ENCODE measurements at places on chromosomes 4 and X.

GRCh38 chr4:7431696-7432530 is 2.8 kb downstream of the PSAPL1 start:
- DNase-seq: peak; percentile 13

DNA sequence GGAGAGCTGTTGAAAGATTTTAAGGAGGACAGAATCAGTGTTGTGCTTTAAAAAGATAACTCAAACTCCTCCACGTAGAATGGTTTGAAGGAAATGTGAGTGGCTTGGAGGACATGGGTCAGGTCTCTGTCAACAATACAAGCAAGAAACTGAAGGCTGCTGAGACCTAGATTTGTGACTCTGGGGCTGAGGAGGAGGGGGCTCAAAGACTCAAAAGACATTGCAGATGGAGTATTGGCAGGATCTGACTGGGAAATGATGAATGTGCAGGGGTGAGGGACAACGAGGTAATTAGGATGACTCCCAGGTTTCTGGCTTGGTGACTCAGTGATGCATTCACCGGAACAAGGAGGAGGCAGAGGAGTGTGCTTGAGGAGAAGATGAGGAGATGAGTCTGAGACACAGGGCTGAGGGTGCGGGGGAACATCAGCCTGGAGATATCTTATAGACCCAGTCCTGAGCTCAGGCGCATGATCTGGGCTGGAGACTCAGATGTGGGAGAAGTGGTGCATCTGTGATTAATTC is 3.3 kb upstream of the RPS4X start:
- DNase-seq: no peak

GRCh38 chr4:101911616-101912015 is 121.1 kb downstream of the BANK1 start:
- no peak for DNase-seq

GRCh38 chr4:52317981-52318380 is 266.9 kb downstream of the SPATA18 start:
- no peak for DNase-seq

GRCh38 chr4:64306255-64306565 is 103.0 kb downstream of the TECRL start:
- DNase-seq: no peak

- no peak for DNase-seq
Observed at GRCh38 chrX:104280609-104281008, 25.9 kb upstream of the ESX1 start.

DNA sequence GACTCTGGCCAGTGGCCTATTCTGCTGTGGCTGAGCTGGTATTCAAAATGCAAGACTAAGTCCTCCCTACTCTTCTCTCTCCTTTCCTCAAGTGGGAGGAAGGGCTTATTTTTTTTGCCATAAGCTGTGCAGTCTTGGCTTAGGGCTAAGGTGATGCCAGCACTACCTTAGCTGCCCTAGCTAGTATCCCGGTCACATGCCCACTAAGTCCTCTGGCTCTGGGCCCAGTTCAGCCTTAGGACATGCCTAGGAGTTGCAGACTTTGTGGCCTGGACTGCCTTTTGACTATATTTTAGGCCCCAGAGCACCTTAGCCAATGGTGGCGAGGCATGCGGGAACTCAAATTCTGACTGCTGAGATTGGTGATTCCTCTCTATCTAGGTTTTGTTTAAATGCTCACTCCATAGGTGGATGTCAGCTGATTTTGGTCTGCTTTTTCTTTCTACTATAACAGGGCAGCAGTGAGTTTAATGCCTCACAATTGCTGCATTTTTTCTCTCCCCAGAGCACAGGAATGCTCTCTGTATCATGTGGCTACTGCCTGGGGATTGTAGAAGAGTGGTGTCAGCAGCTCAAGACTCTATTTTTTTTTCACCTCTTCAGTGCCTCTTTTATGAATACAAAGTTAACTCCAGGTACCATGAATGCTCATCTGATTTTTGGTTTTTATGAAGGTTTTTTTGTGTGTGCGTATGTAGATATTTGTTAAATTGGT is 472.9 kb upstream of the GRID2 start:
- no peak for DNase-seq

GRCh38 chrX:14274691-14275090 is 245.0 kb upstream of the GEMIN8 start:
- no peak for DNase-seq

GRCh38 chrX:150565551-150565950 is 2.9 kb upstream of the MTM1 start:
- DNase-seq: no peak

GRCh38 chr4:79772510-79772909 is 300.5 kb downstream of the ANTXR2 start:
- DNase-seq: no peak

- DNase-seq: no peak
Observed at GRCh38 chrX:133985967-133986683, 731 bp upstream of the GPC3 start.

DNA sequence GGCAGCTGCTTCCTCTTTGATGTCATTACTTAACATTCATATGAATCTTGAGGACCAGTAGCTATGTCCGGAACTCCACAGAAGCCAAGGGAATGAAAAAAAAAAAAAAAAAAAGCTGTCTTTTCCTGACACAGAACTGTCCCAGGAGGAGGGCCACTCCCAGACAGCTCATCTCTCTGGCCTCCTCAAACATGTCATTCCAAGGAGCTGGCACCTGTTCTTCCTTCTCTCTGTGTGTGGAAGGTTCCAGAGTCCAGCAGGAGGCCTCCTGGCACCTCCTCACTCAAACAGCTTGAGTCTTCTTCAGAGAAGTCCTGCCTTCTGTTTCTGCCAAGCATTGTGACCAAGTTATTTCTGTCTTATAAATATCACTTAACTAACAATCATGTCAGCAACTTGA is 458.5 kb downstream of the AFF2 start:
- DNase-seq: no peak

DNA sequence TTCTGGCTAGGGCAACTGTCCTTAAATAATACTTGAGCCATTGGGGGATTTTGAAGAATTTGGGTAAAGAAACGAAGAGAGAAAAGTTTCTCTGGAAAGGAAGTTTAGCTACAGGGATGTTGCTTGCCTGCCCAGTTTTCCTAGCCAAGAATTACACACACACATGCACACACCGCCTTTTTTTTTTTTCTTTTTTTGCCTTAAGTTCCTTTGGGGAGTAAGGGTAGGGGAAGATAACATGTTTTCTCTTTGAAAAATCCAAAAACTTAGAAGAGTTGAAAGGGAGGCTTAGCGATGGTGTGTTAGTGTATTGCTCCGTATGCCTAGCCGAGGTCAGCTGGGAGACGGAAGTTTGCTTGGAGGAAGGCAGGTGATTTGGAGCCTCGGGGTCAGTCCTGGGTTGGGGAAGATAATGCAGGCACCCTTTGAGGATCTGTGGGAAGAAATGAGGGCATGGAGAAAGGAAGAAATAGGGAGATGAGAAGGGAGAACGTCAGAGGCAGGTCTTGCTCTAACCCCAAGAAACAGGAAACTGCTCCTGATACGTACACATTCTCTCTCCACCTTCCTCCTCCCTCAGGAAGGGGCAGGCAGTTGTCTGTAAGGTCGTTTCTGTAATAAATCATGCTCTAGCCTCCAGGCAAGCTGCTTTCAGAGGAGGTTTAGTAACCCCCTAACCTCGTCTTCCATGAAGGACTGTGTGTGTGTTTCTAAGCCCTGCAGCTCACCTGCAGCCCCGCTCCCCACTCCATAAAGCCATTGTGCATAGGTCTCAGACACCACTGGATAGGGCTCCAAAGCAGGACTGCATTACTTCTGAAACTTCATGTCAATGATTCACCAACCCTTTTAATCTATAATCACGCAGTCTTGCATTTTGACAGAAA is 10.5 kb downstream of the KLF3 start:
- peak; percentile 16 for DNase-seq

GRCh38 chr4:106048250-106048971 is 153.1 kb downstream of the NPNT start:
- DNase-seq: no peak

DNA sequence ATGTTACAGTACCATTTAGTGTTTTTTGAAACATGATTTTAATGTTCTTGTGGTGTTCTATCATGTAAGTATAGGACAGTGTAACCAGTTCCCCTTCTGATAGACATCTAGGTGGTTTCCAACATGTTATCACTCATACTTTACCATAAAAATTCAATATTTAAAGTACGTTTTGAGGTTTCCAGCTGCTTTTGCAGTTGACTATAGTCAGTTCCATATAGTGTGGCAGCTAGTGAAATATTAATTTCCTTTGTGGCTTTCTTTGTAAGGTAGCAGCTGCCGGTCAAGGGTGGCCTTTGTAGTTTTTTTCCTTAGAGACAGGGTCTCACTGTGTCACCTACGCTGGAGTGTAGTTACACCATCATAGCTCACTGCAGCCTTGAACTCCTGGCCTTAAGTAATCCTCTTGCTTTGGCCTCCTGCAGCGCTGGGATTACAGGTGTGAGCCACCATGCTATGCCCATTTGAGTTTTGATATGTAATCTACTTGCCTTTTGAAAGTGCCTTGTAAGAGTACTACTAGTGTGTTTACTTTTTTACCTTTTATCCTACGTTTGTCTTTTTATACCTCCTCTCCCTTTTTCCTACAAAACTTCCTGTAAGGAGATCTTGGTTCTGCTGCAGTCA is 63.0 kb downstream of the ARHGAP10 start:
- no peak for DNase-seq

GRCh38 chrX:45762699-45763647 is 562.3 kb upstream of the DIPK2B start:
- no peak for DNase-seq

DNA sequence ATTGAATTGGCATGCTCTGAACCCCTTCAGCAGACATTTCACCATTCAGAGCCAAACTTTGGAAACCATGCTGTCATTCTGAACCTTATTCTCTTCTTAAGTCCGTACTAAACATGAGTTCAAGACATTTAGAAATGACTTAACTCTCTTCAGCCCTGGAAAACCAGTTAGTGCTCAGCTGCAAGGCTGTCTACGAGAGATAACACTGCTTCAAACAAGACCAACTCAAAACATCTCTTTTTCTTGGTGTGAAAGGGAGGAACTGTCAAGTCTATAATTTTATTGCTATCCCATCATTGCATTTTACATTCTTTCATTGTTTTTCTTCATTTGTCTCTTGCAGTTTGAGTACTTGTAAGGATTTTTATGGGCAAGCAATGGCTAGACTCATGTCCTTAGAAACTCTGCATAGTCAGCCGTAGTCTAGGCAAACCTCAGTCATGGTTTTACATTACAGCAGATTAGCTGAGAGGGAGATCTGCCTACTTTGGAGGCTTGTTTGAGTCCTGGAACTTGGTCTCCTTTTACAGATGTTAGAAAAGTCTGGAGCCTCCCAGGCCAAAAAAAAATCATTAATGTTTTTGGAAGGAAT is 120.6 kb upstream of the JADE1 start:
- DNase-seq: no peak

- peak; percentile 16 for DNase-seq
Observed at GRCh38 chr4:140426610-140427105, 790 bp downstream of the CLGN start.

DNA sequence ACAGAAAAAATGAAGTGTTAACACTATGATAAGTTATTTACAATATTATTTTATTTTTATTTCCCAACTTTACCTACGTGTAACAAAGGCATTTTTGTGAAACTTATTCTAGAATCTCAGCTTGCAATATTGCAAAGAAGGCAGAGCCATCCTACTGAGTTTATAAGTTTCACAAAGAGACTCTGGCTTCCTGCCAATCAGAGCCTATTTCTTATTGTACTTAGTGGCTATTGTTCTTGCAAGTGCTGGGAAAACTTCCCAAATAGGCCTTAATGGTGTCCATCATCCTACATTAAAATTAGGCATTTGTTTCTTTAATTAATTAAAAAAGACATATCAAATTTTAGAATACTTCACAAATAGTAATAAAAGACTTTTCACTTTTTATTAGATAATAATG is 233.2 kb downstream of the EPHA5 start:
- no peak for DNase-seq

DNA sequence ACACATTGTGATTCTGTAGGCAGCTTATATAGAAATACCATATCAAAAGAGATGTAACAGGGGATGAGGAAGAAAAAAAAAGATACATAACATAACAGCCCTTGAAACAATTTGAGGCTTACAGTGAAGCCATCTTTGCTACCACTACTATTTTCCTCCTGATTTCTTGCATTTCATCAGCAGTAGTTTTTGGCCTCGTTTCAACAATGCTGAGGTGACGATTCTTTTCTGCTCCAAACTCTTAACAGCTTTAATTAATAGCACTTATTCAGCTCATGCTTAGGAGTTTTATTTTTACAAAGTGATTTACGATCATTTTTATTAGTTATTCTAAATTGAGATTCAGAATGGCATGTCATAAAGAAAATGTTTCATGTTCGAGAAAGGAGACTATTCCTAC is 163.2 kb downstream of the DCK start:
- no peak for DNase-seq

DNA sequence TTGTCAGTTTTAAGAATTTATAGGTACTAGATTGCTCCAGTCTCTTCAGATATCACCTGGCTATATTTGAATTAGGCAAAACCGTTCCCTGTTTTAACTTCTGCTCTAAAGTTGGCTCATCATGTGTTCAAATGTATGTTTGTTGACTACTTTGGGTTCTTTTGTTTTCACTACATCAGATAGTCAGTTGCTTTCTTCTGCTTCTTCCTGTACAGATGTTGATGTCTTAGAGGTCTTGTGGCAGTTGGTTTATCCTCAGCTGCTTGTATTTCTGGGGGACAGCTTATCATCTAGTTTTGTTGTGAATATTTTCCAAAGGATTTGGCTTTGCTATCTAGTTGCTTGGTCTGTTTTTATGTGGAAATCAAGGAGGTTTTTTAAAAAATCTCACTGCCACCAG is 28.0 kb downstream of the TBC1D19 start:
- DNase-seq: no peak

- DNase-seq: no peak
Observed at GRCh38 chr4:87375719-87376291, 15.2 kb downstream of the HSD17B11 start.

DNA sequence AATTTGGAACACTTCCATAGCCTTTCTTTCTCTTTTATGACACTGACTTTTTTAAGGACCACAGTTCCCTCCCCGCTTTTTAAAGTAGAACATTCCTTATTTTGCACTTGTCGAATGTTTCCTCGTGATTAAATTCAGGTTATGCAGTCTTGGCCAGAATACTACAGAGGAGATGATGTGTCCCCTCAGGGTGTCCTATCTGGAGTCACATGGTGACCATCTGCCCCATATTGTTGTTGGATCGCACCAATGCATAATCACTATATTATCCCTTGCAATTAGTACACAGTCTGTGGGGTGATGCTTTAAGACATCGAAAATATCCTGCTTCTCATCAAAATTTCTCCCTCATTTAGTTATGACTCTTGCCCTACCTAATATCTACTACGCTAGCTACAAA is 27.4 kb downstream of the WDFY3 start:
- DNase-seq: no peak

DNA sequence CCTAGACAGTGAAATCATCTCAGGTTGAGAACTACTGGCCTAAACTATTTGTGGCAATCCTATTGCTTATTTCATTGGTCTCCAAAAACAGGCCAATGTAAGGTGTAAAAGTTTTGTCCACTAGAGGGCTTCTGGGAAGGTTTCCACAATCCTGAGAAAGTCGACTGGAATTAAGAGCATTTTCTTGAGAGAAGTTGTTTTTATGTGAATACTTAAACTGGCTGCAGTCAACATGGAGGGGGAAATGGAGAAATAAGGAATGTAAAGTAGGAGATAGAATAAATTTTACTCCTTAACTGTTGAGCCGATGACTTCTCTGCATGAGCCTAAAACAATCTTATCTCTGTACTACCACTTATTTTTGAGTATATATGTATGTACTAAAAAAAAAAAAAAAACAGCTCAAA is 11.0 kb upstream of the EIF4E start:
- peak; percentile 20 for DNase-seq

GRCh38 chr4:105135785-105136184 is 10.9 kb upstream of the TET2 start:
- DNase-seq: no peak

All from Calu3 (cell line).